ENCODE measurements at places on chromosomes 11 and 22.

GRCh38 chr11:125343718-125344131 is 152.3 kb downstream of the FEZ1 start:
- DNase-seq, result no peak

GRCh38 chr22:32646476-32646875 is 155.0 kb upstream of the TIMP3 start:
- no peak for DNase-seq

- DNase-seq, result no peak
Observed at GRCh38 chr11:1350086-1350725, 39.5 kb upstream of the BRSK2 start.

DNA sequence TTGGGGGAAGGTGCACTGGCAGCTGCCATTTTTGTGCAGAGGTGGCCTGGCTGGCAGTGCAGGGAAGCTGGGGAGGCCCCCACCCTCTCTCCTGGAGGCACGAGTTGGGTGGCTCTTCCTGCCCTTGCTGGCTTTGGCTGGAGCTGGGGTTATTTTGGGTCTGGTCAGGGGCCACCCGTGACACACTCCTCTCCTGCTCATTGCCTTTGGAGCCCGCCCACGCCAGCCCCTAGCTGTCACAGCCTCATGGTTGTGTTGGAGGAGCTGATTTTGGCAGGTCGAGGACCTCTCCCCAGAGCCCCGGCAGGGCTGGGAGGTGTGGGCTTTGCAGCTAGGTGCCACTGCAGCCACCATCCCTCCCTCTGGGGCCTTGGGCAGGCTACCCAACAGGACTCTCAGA is 21.5 kb downstream of the FBLN1 start:
- DNase-seq, result no peak

- no peak for DNase-seq
Observed at GRCh38 chr11:20844216-20844615, 174.8 kb downstream of the NELL1 start.

- no peak for DNase-seq
Observed at GRCh38 chr22:24901448-24901847, 45.0 kb downstream of the LHFPL7 start.

GRCh38 chr11:35523331-35523768 is 2.1 kb downstream of the PAMR1 start:
- DNase-seq, result no peak

DNA sequence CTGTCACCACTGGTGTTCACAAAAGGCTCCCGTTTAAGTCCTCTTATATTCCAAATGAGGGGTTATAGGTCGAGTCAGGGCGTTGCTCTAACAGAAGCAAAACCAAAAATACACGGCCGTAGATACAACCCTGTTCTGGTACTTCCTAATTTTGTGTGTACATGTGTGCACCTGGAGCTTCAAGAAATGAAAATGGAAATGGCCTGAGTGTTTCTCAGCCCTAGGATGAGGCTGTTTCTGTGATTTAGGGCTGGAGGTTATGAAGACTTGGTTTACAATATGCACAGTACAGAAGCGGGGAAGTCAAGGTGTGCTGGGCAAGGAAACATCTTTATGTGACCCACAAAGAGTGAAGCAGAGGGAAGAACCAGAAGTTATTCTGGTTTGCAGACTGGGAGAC is 110.4 kb upstream of the OR4B1 start:
- no peak for DNase-seq

GRCh38 chr11:110573411-110573810 is 138.8 kb downstream of the ARHGAP20 start:
- DNase-seq, result no peak

DNA sequence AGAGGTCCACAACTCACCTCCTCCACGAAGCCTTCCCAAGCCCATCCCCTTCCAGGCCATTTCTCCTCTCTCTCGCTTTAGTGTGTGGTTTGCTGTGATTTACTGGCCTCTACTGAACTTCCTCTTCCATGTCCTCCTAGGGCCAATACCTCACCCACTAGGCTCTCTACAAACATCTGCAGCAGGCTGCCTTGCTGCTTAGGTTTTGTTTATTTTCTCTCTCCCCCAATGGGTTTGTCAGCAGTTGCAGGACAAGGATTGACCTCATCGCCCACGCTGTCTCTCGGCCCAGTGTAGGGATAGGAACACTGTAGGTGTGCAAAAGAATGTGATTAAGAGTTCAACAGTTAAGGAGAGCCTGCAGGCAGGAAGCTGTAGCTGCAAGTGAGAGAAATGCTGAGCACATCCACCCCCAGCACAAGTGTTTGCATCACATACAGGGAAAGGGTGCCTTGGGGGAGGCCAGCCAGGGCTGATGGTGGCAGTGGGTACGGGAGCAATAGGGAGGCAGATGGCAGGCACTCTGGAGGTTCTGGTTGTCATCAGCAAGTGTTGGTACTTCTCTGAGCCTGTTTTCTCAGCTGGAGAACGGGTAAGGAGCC is 1.4 kb downstream of the PC start:
- DNase-seq, result no peak

GRCh38 chr11:68003846-68004550 is at the start of gene UNC93B1:
Gene UNC93B1, minus strand, starts transcription at chr11:68004097. Its CDS starts 54 bp downstream, at chr11:68004043.
- DNase-seq, result peak; percentile 67

DNA sequence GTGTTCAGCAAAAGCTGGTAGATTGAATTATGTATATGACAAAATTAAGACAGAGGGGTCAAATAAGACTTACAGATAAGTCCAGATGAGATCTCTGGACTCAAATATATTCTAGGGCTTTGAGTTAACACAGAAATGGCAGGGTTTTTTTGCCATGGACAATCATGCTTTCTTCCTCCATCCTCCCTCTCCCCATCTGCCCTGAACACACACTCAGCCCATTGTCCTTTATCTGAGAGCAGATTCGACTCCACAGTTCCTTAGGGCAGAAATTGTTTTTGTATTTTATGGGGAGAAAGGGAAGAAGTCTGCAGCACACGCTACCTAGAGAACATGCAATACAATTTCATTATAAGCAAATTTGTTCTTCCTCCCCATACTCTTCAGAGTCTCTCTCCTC is 86.8 kb downstream of the SLC1A2 start:
- no peak for DNase-seq

GRCh38 chr11:14638561-14638960 is 5.0 kb upstream of the PDE3B start:
- no peak for DNase-seq

- DNase-seq, result no peak
Observed at GRCh38 chr11:43035086-43035485, 276.7 kb upstream of the API5 start.

GRCh38 chr22:20283674-20284066 is 15.6 kb upstream of the RTN4R start:
- no peak for DNase-seq

DNA sequence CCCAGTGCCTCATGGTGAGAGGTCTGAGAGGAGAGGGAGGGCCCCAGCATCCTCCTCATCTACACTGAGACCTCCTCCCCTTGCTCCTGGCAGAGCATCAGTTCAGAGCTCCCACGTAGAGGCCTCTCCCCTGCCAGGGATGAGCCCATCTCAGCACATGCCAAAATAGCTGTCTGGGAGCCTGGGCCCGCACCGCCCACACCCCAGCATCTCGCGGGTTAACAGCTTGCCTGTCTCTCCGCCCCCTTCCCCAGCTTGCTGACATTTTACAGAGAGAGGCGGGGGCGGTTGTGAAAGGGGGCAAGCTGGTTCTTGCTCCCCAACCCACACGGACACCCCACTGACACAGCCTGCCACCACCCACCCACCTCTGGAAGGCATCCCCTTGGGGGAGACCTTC is 6.4 kb downstream of the DGKZ start:
- no peak for DNase-seq

- no peak for DNase-seq
Observed at GRCh38 chr22:47090591-47091245, 328.3 kb downstream of the TBC1D22A start.

DNA sequence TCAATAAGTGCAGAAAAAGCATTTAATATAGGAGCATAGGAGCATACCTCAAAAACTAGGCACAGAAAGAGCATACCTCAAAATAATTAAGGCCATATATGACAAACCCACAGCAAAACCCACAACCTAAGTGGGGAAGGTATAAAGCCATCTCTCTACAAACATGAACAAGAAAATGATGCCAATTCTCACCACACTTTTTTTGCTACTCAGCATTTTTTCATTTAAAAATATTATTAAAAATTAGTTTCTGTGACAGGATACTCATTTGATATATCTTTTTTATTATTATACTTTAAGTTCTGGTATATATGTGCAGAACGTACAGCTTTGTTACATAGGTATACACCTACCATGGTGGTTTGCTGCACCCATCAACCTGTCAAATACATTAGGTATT is 352.0 kb downstream of the LUZP2 start:
- no peak for DNase-seq

- DNase-seq, result no peak
Observed at GRCh38 chr11:67267188-67268080, 1.2 kb downstream of the GRK2 start.

- no peak for DNase-seq
Observed at GRCh38 chr11:123185326-123185725, 9.7 kb downstream of the CLMP start.

DNA sequence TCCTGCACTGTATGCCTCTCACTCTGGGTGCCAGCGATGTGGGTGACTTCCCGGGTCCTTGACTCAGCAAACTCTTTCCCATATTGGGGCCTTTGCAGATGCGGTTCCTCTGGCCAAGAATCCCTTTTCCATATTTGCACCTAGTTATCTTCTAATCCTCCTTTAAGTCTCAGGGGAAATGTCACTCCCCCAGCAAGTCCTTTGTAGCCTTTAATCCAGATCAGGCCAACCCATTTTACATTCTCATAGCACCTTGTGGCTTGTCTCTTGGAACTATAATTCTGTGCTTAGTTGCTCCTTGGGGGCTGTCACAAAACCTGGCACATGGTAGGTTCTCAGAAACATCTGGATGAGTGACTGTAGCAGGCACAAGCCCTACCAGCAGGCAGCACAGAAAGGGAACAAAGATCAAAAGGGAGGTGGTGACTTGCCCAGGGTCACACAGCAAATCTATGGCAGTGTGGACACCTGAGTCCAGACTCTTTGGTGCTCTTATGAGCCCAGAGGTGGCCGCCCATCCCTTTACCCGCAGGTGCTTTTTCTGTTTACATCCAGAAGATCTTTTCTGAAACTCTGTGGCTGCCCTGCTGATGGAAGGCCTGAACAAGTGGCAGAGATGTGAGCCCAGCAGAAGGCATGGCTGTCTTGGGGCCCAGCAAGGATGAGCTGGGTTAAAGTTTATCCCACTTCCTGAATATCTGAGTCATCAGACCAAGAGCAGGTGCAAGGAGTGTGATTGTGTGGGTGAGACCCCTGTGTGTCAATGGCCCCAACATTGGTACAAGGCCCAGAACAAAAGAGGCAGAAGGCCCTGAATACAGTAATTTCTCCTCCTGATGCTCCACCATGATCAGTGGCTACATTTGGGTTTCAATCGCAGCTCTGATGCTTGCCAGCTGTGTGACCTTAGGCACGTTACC is 78.6 kb upstream of the GRK3 start:
- DNase-seq, result no peak

- DNase-seq, result no peak
Observed at GRCh38 chr11:132576706-132577105, 955.6 kb downstream of the OPCML start.

DNA sequence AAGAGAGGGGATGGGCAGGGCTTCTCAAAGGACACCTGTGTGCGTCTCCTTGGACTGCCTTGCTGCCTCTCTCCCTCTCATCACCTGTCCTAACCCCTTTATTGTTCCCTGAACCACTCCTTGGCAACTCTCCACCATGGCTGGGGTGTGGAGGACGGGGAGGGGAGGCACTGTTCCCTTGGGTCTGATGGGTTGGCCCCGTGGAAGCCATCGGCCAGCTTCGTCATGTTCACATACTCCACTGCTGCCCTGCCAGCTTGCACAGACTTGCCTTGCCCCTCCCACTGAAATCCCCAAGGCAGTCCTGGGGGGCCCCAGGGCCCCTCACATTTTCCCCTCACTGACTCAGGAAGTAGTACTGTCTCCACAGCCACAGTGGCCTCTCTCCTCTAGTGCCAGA is 36.1 kb upstream of the LRRC32 start:
- no peak for DNase-seq

GRCh38 chr22:25672289-25673084 is 69.5 kb upstream of the MYO18B start:
- no peak for DNase-seq

DNA sequence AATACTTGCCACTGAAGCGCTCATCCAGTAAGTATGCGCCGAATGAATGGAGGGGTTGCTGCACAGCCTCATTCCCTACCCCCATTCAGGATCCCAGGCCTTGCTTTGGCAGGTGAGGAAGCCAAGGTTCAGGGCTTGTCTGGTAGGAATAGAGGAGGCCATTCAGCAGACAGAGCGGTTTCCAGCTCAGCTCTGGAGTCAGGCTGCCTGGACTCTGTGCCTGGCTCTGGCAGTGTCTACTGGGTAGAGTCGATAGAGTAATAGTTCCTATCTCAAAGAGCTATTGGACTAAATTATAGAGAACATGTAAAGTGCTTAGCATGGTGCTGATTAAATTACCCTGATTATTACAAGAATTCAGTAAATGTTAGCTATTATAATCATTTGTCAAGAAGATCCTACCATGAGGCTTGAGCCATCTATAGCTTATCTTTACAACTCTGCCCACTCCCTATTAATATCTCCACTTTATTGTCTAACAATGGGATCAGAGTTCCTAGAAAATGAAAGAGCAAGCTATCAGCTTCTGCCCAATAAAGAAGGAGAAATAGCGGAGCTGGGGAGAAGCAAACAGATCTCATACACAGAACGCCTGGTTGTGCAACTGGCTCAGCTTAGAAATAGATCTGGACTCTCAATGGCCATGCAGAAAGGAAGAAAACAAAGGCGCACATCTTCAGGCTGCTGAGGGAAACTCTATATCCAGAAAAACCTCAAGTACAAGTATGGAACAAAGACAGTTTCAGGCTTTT is 6.6 kb upstream of the SNX32 start:
- DNase-seq, result no peak

GRCh38 chr11:61791737-61792309 is 576 bp downstream of the TMEM258 start:
- no peak for DNase-seq

GRCh38 chr22:46256358-46256958 is 6.4 kb upstream of the CDPF1 start:
- no peak for DNase-seq

DNA sequence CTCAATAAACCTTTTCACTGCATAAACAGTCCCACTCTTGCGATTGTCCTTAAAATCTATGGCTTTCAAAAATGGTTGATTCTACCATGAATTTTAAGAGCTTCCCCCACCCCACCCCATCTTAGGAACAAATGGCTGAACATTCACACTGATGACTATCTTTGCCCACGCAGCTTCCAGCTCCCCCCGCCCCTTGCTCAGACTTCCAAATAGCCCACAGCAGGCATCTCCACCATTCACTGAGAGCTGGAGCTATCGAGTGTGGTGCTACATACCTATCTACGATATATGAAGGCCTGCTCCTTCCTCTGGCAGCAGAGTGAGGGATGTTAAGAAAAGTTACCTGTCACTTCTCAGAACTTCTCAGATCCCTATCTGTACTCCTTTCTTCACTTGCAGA is 26.7 kb downstream of the EIF3F start:
- DNase-seq, result no peak

- DNase-seq, result no peak
Observed at GRCh38 chr11:8059030-8059429, 22.0 kb upstream of the TUB start.

GRCh38 chr11:72719551-72719950 is 32.7 kb downstream of the ARAP1 start:
- DNase-seq, result no peak

- DNase-seq, result peak; percentile 5
Observed at GRCh38 chr11:86068138-86068871, 579 bp downstream of the PICALM start.
